ENCODE measurements at places on chromosomes 7 and 10. TPM values are rescaled to one million over a fixed set of nuclear protein-coding genes. Genes with fewer than 3 reads are reported as not detected.

DNA sequence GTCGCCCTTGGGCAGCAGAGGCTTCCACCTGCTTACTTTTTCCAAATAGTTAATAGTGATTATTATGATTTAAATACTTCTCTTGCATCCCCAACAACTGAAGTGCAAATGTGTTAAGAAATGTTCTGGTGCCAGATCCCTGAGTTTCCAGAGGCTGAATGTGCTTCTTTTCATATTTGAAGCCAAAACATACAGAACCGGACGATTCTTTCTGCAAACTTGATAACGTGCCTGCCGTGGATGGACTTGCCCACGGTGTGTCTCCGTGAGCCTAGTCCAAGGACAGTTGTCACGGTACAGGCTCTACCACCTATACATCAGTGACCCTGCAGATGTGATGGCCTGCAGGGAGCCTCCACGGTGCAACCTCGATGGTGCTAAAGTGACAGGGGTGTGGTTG is 198.6 kb upstream of the LYZL2 start:
- no peak for DNase-seq

DNA sequence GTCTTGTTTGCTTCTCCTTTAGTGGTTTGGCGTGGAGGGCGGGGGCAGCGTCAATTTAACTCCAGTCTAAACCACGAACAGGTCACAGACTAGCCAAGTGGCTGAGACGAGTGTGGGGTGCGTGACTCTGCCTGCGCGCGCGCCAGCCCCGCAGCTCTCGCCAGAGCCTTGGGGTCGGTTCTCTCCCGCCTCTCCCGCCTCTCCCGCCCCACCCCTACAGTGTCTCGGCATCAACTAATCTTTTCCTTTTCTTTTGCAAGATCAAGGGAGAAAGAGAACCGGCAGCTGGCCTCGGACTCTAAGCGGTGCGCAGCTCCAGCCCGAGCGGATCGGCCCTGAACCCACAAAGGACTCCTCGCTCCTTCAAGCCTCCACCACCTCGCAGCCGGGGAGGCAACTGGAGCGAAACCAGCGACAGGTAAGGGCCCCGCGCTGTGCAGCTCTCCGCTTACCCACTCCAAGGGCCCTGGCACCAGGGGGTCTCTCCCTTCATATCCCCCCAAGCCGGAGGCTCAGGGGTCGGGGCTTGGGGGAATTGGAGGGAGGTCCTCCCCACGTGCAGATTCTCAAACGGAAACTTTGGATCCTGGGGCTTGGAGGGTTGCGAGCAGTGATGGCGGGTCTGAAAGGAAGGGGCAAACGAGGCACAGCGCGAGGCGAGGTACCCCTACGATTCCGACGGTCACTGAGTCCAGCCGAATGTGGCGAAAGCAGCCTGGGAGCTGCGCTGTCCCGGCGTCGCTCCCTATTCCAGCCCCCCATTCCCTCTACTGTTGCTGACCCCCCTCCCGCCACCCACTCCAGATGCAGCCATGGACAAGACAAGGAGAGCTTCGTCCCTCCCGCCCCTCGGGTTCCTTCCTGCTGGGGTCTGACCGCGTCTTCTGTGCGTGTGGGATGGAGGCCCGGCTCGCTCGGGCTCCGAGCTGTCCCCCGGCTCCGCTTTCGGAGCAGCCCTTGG is 829 bp downstream of the CHRM2 start:
- DNase-seq: no peak

CDC14C gene
- total RNA-seq: not detected

DNA sequence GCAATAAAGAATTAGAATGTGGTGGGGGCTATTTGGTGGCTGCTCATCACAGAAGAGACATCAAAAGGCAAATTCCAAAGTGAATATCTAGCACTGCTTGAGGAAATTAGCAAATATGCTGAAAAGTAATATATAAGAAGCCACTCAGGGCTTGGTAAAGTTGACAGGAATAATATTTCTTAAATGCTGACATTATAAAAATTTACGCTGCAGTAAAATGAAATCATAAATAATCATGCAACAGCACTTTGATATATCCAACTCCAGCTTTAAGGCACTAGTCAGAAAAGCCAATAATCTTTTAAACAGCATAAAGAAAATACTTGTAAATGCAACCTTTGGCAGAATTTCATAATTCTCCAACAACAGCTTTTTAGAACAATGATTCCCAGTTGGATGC is 36.9 kb downstream of the DNAJC12 start:
- no peak for DNase-seq

GRCh38 chr7:142960955-142961512 is 1.1 kb downstream of the KEL start:
- DNase-seq: no peak
